ENCODE measurements at places on chromosomes 4 and X.

DNA sequence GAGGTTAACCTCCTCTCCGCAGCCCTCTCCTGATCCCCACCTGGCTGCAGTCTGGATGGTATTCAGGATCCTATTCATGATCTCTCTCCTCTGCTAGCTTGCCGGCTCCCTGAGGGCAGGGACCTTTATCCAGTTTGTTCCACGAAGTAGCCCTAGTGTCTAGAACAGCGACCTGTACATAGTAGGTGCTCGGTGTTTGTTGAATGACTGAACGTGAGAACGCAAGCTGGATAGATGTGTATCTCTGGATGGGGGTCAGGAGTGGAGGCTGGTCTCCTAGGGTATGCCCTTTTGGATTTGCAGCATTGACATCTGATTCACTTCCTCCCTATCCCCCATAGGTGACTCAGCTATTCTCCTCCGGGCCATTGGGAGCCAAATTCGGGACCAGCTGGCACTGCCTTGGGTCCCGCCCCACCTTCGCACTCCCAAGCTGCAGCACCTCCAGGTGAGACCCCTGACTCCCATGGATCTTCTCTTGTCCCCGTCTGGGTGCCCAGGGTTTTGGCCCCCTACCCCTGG is 7.3 kb downstream of the CCDC22 start:
- no peak for DNase-seq

DNA sequence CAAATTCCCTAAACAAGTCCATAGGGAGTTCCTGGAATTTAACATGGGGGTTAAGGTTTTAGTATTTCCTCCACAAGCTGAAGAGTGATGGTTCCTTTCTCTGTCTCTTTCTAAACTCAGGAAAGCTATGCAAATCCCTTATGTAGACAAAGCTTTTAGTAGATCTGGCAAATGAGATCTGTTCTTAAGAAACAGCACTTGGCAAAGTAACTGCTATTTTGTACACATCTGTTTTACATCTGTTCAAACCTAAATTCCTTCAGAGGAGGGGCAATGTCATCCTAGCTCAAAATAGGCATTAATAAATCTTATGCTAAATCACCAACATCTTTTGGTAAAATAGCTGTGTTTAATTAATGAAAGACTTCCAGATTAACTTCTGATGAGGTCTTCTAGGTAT is 137.8 kb upstream of the TBC1D9 start:
- DNase-seq: no peak

- DNase-seq: no peak
Observed at GRCh38 chr4:83237591-83237990, 47.0 kb downstream of the COQ2 start.

DNA sequence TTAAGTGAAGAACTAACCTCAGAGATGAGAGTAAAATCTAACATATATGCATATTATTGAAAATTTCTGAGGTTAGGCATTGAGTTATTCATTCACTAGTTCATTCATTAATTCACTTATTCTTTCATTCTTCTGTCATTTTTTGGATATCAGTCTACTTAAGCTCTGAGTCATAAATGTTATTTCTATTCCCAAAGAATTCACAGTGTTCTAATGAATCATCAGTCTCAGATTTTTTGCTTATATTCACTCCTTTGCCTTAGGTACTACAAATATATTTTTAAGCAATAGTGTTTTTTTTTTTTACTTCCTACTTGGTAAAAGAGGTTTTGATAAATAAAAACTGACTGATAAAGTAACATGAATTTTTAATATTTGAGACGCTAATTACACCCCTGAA is 95.2 kb upstream of the DKK2 start:
- no peak for DNase-seq

DNA sequence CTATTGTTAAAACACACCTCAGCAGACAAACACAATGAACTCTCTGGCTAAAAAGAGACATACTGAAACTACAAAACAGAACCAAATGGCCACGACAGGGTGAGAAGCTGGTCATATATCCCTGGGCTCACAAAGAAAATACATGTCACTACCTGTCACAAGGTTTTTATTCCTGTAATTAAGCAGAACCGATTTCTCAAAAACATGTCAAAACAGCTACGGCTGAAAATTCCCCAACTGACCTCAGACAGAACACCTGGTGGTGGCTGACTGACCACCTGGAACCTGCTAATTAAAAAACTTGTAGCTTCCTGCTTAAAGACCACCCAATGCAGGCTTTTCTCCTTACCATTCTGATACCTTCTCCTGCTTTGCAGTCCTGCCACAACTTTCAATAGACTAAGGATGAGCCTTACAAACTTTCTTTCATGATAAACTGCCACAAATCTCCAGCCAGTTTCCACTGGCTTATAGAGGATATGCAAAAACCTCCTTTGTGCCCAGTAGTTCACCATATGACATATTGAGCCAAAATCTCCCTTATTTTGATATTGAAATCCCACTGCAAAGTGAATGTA is 571.9 kb downstream of the SPOCK3 start:
- no peak for DNase-seq

DNA sequence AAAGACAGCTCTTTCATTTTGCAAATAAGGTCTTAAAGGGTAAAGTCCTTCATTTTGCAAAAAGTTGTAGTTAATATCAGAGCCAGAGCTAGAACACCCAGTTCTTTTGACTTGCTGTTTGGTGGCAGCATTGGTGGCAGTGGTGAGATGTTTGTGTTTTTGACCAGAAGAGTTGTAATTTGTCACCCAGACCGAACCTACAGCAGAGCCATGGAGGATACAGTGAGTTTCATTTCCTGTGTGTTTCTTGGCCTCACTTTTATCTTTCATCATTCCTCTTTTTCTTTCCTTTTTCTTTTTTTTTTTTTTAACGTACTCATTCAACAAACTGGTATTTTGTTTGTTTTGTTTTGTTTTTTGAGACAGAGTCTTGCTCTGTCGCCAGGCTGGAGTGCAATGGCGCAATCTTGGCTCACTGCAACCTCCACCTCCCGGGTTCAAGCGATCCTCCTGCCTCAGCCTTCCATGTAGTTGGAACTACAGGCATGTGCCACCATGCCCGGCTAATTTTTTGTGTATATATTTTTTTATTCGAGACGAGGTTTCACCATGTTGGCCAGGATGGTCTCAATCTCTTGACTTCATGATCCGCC is 116.4 kb downstream of the AFF1 start:
- DNase-seq: peak; percentile 39

GRCh38 chr4:33107814-33108213 is 2387.6 kb downstream of the PCDH7 start:
- no peak for DNase-seq

GRCh38 chrX:40411340-40412111 is 169.2 kb upstream of the ATP6AP2 start:
- peak; percentile 47 for DNase-seq

- peak; percentile 47 for DNase-seq
Observed at GRCh38 chr4:94345969-94346368, 3.3 kb upstream of the HPGDS start.

DNA sequence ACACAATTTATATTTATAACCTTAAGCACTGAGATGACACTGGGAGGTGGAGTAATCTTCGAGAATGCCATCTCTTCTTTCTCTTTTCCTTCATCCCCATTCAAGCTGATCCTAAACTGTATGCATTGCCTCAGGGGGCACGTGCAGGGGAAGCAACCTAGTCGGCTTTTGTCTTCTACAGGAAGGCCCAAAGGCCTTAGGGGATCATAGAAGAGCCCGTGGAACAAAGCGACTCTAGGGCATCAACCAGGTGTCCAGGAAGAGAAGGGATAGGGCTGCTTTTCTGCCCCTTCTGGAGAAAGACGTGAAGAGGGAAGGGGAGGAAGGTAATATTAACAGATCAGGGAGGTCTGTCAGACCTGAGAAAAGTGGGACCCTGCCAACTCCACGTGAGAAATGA is 6.9 kb upstream of the TLR8 start:
- no peak for DNase-seq

GRCh38 chrX:140715787-140716186 is 6.2 kb downstream of the LINC00632 start:
- DNase-seq: no peak

GRCh38 chr4:80507507-80507906 is 172.0 kb downstream of the CFAP299 start:
- no peak for DNase-seq

DNA sequence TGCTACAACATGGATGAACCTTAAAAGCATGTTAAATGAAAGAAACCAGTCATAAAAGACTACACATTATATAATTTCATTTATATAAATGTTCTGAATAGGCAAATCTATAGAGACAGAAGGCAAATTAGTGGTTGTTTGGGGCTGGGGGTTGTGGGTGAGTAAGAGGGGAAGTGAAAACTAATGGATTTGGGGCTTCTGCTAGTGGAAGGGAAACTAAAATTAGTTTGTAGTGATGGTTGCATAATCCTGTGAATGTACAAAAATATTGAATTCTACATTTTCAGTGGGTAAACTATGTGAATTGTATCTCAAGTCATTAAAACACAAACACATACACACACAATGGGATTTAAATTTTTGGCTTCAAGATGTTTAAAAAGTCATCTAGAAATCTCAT is 25.4 kb upstream of the LIMCH1 start:
- peak; percentile 80 for DNase-seq

DNA sequence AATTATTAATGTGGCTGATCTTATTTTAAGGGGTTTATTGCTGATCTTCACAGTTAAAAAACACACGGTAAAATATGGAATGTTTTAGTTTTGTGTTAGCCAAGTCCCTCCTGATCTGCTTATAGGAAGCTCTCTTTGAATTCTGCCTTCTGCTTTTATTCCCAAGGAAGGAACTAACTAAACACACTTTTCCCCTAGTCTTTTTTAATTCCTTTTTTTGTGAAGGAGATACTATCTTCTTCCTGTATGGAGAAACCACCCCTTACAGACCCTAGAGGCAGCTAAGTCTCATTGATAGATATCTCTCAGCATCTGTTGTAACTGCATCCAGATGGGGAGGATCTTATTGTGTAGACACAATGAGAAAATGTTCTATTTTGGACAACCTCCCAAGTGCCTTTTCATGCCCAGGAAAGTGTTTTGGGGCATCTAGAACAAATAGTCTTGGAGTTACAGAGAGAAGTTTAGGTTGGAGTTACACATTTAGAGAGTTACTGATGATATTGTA is 64.4 kb downstream of the AFF1 start:
- no peak for DNase-seq

GRCh38 chr4:87209182-87209581 is 11.2 kb downstream of the KLHL8 start:
- peak; percentile 30 for DNase-seq

DNA sequence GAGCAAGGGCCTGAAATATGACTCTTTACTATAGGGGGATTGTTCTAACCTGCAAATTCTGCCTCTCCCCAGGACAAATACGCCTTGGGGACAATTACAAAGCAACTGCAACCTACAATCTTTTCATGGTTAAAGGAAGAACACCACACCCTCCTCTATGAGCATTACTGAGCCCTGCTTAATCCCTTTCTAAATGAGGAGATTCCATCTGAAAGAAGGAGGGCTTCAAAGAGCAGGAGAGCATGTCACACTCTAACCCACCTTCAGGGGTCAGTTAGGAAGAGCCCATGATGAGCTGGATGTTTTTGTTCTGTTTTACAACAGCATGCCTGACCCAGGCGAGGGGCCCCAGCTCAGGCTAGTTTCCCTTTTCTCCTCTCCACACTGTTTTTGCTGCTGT is 134.0 kb upstream of the ANXA3 start:
- DNase-seq: no peak

DNA sequence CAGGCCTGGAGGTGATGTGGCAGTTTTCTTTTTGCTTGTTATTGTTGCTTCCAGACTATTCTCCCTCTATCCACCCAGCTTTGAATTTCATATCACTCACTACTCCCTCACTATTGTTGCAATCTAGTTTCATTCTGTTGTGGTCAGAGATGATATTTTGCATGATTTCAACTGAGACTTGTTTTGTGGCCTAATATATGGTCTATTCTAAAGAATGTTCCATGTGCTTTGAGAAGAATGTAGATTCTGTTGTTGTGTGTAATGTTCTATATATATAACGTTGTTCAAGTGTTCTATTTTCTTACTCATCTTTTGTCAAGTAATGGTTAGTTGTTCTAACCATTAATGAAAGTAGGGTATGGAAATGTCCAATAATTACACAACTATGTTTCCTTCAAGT is 59.0 kb downstream of the THOC2 start:
- DNase-seq: no peak

DNA sequence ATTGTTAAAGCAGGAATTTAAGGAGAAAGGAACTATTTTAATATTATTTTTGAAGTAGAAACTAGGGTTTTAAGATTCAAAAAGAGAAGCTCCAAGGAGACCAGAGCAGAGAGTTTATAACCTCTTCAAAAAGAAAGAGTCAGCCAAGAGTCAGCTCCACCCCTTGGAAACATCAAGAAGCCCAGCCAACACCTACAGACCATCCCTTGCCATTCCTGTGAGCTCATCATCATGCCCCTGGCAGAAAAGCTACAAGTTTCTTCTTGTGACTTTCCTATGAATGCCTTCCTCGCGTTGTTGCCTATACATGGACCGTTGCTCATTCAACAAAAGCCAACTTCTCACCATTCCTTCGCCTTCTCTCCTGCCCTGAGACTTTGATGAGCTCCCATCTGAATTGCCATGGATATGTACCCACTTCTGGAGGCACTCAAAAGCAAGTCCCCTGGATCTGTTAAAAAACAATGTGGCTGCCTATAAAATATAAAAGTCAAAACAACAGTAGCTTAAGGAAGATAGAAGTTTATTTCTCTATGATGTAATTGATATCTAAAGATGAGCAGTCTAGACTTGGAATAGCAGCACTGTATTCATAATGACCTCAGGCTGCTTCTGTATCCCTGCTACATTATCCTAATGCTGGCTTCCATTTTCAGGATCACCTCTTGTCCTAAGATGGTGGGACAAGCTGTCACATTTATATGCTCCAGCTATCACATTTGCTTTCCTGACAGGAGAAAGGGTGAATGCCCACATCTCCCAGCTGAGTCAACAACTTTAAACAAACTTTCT is 20.3 kb downstream of the PLRG1 start:
- DNase-seq: no peak

DNA sequence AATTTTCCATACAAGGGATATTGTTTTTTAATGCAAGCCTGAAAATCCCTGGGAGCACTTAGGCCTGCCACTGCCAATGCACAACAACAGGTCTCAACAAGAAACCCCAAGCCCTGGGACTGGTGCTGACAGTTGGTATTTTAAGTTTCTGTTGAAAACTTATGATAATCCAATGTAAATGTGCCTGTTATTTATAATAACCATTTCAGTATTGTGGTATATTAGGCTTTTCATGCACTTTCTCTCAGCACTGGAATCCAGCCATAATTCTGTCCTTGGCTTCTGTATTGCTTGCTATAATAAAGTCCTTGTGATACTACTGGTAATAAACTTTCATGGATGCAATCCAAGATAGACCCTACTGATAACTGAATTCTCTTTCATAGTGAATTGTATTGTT is 218.9 kb downstream of the PCDH7 start:
- DNase-seq: no peak

DNA sequence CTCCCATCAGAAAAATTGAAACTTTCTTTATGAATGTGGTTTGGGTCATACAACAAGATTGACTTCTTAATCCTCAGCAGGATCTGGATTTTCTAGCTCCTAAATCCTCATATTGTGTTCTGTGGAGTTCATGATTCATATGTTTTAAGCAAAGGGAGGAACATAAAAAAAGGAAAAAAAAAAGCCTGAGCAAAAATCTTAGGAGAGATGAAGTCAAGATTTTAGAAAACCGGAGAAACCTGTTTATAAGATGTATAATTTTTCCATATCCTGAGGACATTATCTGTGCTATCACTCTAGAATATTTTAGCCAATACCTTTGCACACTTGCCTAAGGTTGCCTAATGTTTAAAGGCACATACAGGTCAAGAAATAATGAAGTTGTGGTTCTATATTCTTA is 7.0 kb upstream of the EREG start:
- no peak for DNase-seq
